NCI-H1694 treated with DMSO at 0.1 percent for 48 hours (cell line): ENCODE measurements at places on chromosomes 6 and 20.

DNA sequence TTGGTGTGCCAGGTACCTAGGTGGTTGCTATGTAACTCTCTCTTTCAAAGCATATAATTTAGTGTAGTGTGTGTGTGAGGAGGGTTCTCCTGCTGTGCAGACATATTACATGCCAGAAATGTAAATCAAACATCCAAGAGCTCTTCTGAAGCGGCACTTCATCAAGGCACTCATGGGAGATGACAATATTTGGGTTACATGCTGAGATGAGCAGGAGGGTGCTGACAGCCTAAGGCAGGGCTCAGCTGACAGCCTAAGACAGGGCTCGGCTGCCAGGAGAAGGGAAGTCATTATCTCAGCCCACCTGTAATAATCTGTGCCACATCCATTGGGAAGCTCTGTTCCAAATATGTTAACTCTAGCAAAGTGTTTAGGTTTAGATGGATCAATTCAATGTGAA is 39.1 kb downstream of the ADGRF5 start:
- no peak for DNase-seq

DNA sequence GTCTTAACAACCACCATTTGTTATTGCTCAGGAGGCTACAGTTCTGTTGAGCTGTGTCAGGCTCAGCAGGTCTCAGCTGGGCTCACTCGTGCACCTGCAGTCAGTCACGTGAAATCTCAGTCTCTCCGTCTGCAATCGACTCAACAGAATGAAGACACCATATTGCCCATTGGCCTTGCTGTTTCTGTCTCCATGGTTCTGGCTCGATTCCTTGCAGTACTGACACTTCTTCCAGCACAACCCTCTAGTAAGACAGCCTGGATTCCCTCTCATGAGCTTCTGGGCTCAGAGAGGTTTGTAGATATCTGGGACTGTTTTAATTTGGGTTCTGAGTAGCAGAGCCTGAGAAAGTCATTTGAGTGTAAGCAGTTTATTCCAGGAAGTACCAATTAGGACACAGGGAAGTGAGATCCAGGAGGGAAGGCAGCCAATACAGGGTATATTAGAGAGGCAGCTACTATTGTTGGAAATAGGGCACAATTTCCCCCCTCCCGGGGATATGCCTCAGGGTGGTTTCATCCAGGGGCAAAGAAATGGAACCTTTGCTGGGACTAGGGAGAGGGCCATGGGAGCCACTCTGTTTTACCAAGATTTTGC is 87.4 kb upstream of the RALGAPA2 start:
- DNase-seq, result no peak

- no peak for DNase-seq
These were observed 74.0 kb downstream of the ZDHHC14 start for GRCh38 chr6:157454762-157455714.

DNA sequence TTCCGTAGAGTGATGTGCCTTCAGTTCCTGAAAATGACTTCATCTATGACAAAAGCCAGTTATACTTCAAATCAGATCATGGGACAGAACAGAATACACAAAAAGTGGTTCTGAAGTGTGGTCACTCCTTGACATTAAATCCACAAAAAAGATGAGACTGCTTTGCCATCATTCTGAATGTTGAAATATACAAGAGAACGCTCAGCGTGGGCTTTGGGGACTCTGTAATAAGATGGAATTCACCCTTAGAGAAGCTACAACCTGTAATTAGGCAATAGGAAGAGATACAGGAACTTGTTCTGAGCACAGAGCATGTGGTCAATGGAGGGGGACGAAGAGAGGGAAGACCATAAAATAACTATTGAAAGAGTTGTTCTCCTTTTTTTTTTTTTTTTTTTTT is 184.3 kb downstream of the CARMIL1 start:
- no peak for DNase-seq

GRCh38 chr6:166343150-166343487 is 774 bp upstream of the SFT2D1 start:
- DNase-seq, result no peak

- DNase-seq, result no peak
These were observed 237.6 kb downstream of the MMUT start for GRCh38 chr6:49225471-49225870.

DNA sequence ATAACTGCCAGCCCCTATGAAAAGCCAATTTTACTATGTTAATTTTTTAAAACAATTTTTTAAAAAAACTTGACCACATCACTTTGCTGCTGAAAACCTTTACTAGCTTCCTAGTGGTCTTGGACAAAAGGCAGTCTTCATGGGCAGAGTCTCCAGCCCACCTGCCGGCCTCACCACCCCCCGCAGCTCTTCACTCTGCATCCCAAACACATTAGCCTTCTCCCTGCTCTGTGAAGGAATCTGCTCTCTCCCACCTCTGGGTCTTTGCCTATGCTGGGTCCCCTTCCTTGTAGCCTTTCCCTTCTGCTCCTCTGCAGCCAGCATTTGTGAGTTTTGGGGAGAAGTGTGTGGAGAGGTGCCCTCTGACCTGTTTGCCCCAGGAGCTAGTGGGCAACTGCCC is 170.7 kb upstream of the MLN start:
- DNase-seq, result no peak

- DNase-seq, result peak; percentile 57
These were observed 26.9 kb downstream of the DDX27 start for GRCh38 chr20:49245921-49246740.

DNA sequence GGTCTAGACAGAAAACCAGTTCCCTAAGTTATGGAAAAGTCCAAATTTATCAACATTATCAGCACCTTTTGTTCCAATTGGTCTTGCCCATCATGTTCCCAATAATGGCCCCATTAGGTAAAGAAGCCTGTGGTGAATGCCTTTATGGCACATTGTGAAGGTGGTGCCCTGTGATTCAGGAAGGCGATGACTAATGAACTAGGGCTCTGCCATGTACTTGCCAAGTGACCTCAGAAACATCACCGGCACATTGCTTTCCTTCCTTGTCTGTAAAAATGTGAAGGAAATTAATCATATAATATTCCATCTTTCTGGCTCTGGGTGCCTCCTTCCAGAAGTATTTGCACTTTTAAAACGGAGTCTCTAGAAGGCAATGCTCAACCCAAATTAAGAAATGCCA is 132.3 kb downstream of the UNC5CL start:
- DNase-seq, result no peak

GRCh38 chr6:100633096-100633777 is 168.5 kb upstream of the SIM1 start:
- no peak for DNase-seq
